ENCODE measurements at places on chromosomes 5 and 9.

GRCh38 chr5:149760854-149761187 is 30.7 kb downstream of the PPARGC1B start:
- no peaks in the 10 kb centered on the region for H3K27me3 ChIP-seq
- no peak overlapping the region for H3K4me3 ChIP-seq
- no peak for DNase-seq
- no peaks in the 10 kb centered on the region for H3K4me1 ChIP-seq
- H3K36me3 ChIP-seq = no peaks in the 10 kb centered on the region
- H3K27ac ChIP-seq = no peak overlapping the region

DNA sequence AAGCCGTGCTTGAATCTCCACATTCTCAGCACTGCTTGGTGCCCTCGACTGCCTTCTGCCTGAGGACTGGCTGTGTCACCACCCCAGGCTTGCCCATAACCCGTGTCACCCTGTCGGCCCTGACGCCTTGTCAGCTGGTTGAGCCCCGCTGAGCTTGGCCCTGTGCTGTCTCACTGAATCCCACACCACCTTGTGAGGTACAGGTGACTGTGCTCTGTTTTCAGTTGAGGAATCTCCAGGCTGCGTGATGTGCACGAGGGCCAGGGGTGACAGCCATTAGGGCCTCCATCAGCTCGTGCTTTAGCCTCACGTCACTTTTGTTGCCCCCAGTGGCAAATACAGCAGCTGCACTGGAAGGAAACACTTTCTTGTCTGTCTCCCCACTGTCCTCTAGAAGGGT is 90.7 kb downstream of the CACNA1B start:
- no peaks in the 10 kb centered on the region for H3K4me1 ChIP-seq
- no peaks in the 10 kb centered on the region for H3K36me3 ChIP-seq
- no peak overlapping the region for H3K27ac ChIP-seq

DNA sequence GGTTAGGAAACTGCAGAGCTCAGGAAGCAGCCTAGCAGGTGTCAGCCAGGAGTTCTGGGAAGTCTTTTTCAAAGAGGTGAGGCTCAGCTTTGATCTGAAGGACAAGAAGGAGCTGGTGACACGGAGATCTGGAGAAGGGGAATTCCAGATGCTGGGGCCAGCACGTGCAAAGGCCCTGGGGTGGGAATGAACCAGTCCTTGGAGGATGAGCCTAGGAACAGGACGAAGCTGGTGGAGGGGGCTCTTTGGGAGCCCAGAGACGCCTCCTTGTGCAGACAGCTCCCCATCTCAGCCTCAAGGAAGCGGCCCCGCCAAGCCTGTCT is 15.2 kb upstream of the RNU6ATAC start:
- no peak for DNase-seq
- H3K27me3 ChIP-seq = no peaks in the 10 kb centered on the region
- H3K4me1 ChIP-seq = peaks cover 18% of the 10 kb centered on the region
- no peaks in the 10 kb centered on the region for H3K36me3 ChIP-seq
- no peak overlapping the region for H3K4me3 ChIP-seq

- H3K36me3 ChIP-seq = no peaks in the 10 kb centered on the region
- peak overlapping the region; percentile 86 for H3K27ac ChIP-seq
- no peaks in the 10 kb centered on the region for H3K27me3 ChIP-seq
Observed at GRCh38 chr5:138502121-138502520, 36.8 kb downstream of the EGR1 start.

GRCh38 chr9:20610591-20610990 is 11.7 kb downstream of the MLLT3 start:
- no peak overlapping the region for H3K27ac ChIP-seq
- H3K4me1 ChIP-seq = peaks cover 7% of the 10 kb centered on the region
- no peak for DNase-seq
- no peaks in the 10 kb centered on the region for H3K27me3 ChIP-seq

GRCh38 chr9:94973451-94973941 is 247.0 kb downstream of the AOPEP start:
- H3K27me3 ChIP-seq = no peaks in the 10 kb centered on the region
- no peaks in the 10 kb centered on the region for H3K36me3 ChIP-seq
- peak overlapping the region; percentile 55 for H3K27ac ChIP-seq
- peaks cover 12% of the 10 kb centered on the region for H3K4me1 ChIP-seq
- H3K4me3 ChIP-seq = no peak overlapping the region

DNA sequence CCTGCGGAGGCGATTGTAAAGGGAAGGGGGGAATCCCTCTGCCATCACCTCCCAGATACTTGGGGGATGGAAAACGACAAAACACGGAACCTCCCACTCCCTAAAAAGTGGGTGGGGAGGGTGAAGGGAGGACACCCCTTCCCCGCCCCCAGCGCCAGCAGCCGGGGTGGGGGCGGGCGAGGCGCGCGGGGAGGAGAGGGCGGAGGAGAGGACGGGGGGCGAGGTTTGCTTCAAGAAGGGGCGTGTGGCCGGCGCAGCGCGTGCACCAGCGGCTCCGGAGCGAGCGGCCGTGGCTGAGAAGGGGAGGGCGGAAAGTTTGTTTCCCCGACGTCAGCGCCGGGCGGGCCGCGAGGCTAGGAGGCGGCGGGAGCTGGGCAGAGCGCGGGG is at the start of gene PRRX2:
PRRX2 (plus strand) TSS at position 259 of the 387 bp plus-strand sequence. CDS start 221 bp downstream, outside the sequence.
- H3K27ac ChIP-seq = peak within 1 kb of the TSS; percentile 62
- no peaks in the 10 kb centered on the region for H3K27me3 ChIP-seq
- DNase-seq = no peak
- peaks cover 14% of the 10 kb centered on the region for H3K4me1 ChIP-seq
- H3K36me3 ChIP-seq = no peaks in the 10 kb centered on the region

DNA sequence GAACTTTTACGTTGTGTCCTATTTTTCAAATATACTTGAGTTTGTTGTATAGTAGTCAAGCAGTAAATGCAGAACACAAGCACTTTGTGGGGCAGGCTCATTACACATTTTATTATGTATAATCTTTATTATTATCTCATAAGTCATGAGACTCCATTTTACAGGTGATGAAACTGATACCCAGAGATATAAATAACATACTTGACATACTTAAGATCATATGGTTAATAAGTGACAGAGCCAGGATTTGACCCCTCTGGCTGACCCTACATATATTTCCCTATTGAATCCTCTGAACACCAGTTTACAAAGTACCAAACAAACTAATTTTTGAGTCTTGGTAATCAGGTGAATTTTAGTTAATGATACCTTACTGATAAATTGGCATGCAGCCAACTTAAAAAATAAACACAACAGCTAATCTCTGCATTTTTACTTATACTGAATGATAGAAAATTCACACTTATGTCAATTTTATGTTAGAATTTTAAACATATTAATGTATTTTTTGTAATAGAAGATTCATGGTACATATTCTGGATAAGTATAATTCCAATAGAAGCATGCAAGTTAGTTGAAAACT is 305.0 kb upstream of the MEF2C start:
- H3K27me3 ChIP-seq = no peaks in the 10 kb centered on the region
- no peak overlapping the region for H3K4me3 ChIP-seq
- no peak overlapping the region for H3K27ac ChIP-seq

GRCh38 chr9:13278023-13278367 is 1.5 kb downstream of the MPDZ start:
- no peaks in the 10 kb centered on the region for H3K36me3 ChIP-seq
- H3K27me3 ChIP-seq = no peaks in the 10 kb centered on the region
- no peak for DNase-seq
- H3K27ac ChIP-seq = peak overlapping the region; percentile 84

- no peak overlapping the region for H3K4me3 ChIP-seq
- H3K4me1 ChIP-seq = no peaks in the 10 kb centered on the region
- no peak for DNase-seq
- no peak overlapping the region for H3K27ac ChIP-seq
- H3K27me3 ChIP-seq = no peaks in the 10 kb centered on the region
- H3K36me3 ChIP-seq = no peaks in the 10 kb centered on the region
Observed at GRCh38 chr5:20300110-20300509, 312.1 kb upstream of the CDH18 start.

- no peak overlapping the region for H3K27ac ChIP-seq
- H3K27me3 ChIP-seq = no peaks in the 10 kb centered on the region
- DNase-seq = no peak
Observed at GRCh38 chr5:59342181-59342580, 551.3 kb downstream of the PDE4D start.

- no peak for DNase-seq
- peaks cover 7% of the 10 kb centered on the region for H3K4me1 ChIP-seq
- no peak overlapping the region for H3K4me3 ChIP-seq
- H3K27ac ChIP-seq = no peak overlapping the region
- no peaks in the 10 kb centered on the region for H3K27me3 ChIP-seq
- peaks cover 72% of the 10 kb centered on the region for H3K36me3 ChIP-seq
Observed at GRCh38 chr5:113047234-113047633, 70.6 kb downstream of the DCP2 start.

- no peak overlapping the region for H3K4me3 ChIP-seq
- no peaks in the 10 kb centered on the region for H3K4me1 ChIP-seq
- DNase-seq = no peak
- H3K27ac ChIP-seq = no peak overlapping the region
- no peaks in the 10 kb centered on the region for H3K27me3 ChIP-seq
Observed at GRCh38 chr9:87039809-87040392, 92.6 kb upstream of the GAS1 start.

DNA sequence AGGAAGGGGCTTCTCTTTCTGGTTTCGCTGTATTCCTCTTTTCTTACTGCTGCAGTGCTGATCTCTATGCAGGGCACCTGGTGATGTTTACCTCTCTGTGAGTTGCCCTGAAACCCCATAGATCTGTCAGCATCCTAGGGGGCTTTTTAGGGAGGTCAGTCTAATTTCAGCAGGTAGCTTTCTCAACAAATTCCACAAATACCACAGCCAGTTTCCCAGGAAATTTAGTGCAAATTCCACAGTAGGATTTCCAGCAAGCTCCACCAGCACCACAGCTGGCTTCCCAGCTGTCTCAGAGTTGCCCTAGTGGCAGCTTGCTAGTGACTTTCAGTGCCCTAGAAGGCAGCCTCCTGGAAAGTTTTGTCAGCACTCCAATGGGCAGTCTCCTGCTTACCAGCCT is 379.1 kb upstream of the SMC2 start:
- H3K27me3 ChIP-seq = no peaks in the 10 kb centered on the region
- DNase-seq = no peak
- no peaks in the 10 kb centered on the region for H3K4me1 ChIP-seq
- H3K27ac ChIP-seq = no peak overlapping the region

- DNase-seq = no peak
- H3K27ac ChIP-seq = no peak overlapping the region
- no peak overlapping the region for H3K4me3 ChIP-seq
- H3K27me3 ChIP-seq = no peaks in the 10 kb centered on the region
- H3K4me1 ChIP-seq = no peaks in the 10 kb centered on the region
- no peaks in the 10 kb centered on the region for H3K36me3 ChIP-seq
Observed at GRCh38 chr5:124481419-124481818, 265.0 kb downstream of the ZNF608 start.
